ENCODE measurements at places on chromosomes 5 and 9.

DNA sequence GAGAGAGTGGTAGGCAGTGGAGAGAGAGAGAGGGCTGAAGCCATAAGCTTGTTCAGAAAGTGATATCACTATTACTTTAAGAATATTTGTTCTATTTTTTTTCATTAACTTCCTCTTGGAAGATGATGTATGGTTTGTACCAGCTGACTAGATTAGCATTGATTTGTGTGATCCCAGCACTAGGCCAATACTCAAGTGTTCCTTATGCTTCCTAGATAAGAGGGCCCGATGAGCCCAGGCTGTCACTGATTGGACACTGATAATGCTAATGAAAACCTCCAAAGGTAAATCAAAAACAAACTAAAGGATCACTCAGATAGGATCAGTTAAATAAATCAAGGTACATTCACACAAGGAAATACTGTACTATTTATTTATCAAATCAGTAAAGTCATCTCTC is 52.7 kb upstream of the OTULINL start:
- DNase-seq = no peak

DNA sequence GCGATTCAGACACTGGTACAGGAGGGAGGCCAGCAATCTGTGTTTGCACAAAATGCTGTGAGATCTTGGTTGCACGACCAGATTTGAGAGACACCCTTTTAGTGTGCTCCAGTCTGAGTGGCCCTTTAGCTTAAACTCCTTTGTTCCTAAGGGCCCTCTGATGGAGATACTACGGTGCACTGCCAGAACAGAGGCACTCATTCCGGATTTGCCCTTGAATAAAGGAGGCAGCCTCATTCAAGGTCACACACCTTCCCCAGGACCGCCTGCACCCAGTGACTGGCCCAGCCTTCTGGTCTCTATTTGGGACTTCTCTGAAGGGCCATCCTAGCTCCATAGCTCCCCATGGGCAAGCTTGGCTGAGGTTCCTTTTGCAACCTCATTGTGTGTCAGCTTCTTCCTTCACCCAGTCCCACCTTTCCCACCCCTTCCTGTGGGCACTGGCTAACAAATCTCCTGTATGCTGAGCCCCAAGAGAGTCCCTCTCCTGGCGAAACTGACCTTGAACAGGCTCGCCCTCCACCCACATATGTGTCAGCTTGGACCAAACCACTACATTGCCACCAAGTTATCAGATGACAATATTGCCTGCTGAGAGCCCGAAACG is 191.7 kb downstream of the GABBR2 start:
- no peak for DNase-seq

DNA sequence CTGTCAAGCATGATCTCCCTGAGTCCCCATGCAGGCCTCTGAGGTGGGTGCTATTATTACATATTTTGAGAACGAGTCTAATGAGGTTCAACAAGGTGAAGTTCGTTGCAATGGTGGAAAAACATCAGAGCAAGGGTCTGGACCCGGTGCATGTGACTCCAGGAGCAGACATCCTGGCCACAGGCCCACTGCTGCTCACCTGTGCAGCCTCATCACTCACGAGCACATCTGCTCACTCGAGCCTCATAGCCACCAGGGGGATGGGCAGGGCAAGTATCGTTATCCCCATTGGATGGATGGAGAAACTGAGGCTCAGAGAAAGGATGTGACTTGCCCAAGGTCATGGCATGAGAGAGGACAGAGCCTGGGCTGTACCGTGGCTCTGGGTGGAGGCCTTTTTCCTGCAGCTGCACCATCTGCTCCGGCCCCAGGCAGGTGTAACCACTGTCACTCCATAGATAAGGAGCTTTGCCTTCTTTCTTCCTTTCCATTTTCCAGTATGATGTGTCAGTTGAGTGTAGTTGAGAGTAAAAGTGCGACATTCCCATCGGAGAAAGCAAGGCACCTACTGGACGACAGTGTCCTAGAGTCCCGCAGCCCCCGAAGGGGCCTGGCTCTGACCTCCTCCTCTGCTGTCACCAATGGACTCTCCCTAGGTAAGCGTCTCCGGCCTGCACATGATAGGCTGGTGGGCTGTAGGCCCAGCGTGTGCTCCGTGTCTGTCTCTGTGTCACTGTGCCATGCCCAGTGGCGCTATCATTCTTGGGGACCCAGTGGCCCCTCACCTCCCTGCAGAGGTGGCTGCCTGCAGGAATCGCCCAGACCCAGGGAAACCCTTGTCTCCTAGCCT is 68.4 kb upstream of the GARNL3 start:
- no peak for DNase-seq

GRCh38 chr5:83357621-83358231 is 113.8 kb upstream of the VCAN start:
- no peak for DNase-seq

DNA sequence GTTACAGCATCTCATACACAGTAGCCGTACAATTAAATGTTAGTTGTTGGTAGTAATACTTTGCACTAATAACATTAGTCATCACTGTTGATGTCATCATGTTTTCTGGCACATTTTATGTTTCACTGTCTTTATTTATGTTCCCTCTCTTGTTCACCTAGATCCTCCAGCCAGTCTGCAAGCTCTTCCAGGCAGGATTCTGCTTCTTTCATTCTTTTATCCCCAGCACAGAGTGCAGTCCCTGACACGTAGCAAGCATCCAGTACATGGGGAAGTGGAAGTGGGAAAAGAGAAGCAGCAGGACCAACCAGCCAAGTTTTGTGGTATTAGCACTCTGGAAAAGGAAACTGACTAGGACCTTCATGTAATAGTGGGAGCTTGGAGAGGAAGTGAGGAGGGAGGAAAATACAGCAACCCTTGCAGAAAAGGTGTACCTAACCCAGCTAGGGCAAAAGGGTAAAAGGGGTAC is 89.7 kb upstream of the SLC44A1 start:
- DNase-seq = no peak

DNA sequence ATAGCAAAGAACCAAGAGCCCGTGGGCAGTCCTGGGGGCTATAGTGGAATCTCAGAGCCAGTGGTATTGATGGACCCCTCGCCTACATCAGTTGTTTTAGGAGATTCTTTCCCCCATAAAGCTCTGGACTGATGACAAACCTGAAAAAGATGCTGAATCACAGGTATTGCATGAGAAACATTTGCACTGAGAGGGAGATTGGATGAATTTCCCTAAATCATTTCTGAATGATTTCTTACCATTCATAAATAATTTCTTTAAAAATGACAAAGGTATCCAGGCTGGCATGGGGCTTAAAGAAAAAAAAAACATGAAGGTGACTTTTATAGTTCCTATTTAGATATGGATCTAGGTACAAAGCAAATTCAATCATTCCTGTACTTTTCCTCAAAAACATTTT is 54.0 kb upstream of the SLIT3 start:
- DNase-seq = no peak

DNA sequence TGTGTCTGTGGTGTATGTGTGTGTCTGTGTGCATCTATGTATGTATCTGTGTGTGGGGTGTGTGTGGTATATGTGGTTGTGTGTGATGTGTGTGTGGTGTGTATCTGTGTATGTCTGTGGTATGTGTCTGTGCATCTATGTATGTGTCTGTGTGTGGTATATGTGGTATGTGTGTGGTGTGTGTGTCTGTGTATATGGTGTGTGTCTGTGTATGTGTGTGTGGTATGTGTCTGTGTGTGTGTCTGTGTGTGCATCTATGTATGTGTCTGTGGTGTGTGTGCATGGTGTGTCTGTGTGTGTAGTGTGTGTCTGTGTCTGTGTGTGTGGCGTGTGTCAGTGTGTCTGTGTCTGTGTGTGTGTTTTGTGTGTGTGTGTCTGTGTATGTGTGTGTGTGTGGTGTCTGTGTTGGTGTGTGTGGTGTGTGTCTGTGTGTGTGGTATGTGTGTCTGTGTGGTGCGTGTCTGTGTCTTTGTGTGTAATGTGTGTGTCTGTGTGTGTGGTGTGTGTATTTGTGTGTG is 121.9 kb upstream of the MVB12B start:
- DNase-seq = no peak

GRCh38 chr9:26426551-26427131 is 466.0 kb downstream of the CAAP1 start:
- DNase-seq = no peak

DNA sequence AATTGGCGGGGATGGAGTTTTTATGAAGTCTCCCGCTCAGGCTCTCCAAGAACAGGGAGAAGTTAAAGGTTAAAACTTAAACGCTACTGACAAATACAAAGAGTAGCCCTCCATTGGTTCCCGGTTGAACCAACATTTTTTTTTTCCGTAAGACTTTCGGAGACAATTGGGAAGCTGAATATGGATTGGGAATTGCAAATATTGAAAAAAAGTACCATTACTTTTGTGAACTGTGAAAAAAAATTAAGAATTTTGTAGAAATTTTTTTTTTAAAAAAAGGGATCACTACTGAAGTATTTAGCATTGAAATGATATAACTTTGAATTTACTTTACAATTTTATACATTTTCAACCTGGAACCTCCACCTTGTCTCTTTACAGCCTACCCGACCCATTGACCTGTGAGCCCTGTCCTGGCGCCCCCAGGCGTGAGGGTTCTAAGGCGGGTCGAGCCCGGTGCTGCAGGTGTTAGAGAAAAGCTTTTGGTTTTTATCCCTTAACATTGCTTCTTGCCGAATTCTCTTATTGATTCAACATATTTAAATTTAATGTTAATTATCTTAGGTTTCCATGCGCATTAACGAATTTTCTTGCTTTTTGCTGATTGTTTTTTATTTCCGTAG is 448 bp upstream of the ZNF782 start:
- no peak for DNase-seq

- DNase-seq = no peak
These were observed 659 bp downstream of the RAI14 start for GRCh38 chr5:34656700-34657273.

GRCh38 chr5:138569782-138570181 is 5.4 kb downstream of the HSPA9 start:
- no peak for DNase-seq

GRCh38 chr9:91771027-91771426 is 179.0 kb downstream of the ROR2 start:
- no peak for DNase-seq

DNA sequence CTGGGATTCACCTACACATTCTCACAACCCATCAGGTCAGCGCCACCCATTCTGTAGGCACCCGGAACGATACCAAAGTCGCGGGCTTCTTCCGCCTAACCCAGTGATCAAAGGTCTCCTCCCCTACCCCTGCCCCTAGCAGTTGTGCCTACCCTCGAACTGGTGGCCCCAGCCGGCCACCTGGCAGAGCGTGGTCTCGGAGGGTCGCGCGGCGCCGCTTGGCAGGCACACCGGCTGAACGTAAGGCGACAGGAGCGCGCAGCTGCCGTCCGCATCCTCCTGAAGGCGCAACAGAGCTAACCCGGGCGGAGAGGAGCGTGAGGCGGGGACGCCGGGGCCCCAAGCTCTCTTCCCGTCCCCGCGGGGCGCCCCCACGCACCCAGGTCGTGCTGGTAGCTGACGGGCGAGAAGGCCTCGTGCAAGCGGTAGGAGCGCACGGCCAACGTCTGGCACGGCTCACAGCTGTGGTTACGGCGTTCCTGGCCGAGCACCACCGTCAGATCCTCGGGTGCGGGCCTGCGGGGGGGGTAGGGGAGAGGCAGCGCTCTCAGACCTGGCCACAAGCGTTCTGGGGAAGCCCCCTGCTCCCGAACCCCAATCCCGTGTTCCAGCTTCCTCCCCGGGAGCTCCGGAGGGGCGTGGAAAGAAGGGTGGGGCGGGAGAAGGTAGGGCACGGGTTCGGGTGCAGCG is 2.8 kb upstream of the PFN3 start:
- DNase-seq = no peak

GRCh38 chr5:33824516-33825195 is 67.1 kb downstream of the ADAMTS12 start:
- no peak for DNase-seq

DNA sequence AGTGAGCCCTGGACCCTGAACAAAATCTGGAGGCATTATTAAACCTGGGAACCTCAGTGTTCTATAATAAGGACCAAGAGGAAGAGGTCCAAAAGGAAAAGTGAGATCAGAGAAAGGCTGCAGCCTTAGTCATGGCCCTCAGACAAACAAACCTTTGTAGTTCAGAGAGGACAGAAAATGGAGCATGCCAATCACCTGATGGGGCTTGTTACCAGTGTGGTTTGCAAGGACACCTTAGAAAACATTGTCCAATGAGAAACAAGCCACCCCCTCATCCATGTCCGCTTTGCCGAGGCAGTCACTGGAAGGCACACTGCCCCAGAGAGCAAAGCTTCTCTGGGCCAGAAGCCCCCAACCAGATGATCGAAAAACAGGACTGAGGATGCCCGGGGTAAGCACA is 254.8 kb downstream of the CDH10 start:
- no peak for DNase-seq

DNA sequence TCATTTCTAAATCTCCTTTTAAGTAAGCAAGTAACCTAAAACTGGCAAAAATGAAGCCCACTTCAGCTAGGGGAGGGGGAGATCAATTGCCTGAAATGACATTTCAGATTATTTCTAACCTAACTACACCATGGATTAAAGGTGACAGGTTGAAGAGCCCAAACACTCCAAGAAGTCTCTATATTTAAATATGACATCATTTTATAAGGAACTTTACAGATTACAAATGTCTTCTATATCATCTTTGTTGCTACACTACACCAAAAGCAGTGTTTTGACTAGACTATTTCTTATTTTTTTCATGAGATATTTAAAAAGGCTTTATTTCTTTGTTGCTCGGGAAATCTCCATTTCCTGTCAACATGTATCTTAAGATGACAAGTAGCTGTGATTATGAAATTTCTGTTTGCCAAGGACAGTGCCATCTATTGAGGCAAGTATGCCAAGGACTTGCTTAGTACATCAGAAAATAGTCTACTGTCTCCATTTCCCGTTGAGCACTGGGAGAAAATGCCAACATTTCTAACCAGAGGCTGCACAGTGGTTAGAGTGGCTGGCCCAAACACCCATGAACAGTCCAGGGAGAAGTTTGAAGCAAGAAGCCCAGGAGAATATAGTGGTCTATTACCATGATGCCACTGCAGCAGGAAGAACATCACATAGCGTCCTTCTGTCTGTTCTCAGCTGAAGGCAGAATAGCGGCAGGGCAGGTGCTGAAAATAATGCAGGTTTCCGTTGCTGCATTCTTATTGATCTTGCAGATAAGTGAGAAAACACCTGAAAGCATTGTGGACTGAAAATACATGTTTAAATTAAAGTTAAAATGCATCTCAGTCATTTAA is 93.4 kb upstream of the ITGA2 start:
- DNase-seq = no peak

- no peak for DNase-seq
These were observed 74.3 kb downstream of the CACNA1B start for GRCh38 chr9:137951597-137952490.

GRCh38 chr9:132937463-132937901 is 6.9 kb downstream of the TSC1 start:
- DNase-seq = no peak

GRCh38 chr5:156329171-156329611 is 2.2 kb downstream of the SGCD start:
- no peak for DNase-seq
